Effector memory CD8-positive, alpha-beta T cell (primary cell): ENCODE measurements at places on chromosomes 16 and 17.
A peak's percentile ranks its signal among the peaks of the same experiment; 100 is the strongest.

DNA sequence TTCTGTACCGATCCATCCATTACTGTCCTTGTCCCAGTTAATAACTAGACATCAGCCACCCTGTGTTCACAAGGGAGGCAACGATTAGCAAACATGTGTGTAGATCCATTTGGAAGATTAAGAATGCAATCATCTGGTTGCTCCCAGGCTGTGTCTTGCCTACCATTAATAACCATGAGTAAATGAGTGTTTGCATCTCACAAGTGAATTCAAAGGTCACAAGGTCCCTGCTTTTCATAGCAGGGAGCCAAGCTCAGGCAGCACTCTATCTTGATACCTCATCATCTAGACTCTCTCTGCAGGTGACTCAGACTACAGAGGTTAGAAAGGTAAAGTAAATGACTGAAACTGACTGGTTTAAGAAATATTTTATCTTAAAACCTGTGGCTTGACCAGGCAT lies 25.3 kb downstream of the VWA3A start:
- no peak for DNase-seq

DNA sequence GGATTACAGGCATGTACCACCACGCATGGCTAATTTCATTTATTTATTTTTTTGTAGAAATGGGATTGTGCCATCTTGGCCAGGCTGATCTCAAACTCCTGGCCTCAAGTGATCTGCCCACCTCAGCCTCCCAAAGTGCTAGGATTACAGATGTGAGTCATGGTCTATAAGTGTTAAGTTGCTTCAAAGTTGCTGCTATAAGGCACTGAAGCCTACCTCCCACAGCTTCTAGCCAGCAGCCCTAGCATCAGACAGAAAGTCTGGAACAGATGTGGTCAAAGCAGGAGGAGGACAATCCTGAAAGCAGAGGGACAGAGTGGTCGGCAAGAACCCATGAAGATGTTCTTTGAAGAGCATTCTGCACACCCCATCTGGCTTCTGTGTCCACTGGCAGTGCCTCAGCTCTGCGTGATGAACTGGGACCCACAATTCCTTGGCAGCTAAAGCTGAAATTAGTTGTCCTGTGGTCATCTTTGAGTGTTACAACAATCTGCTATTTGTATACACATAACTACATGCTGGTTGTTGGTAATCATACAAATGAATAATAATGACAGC lies 11.2 kb downstream of the MAP3K14 start:
- no peak for DNase-seq

DNA sequence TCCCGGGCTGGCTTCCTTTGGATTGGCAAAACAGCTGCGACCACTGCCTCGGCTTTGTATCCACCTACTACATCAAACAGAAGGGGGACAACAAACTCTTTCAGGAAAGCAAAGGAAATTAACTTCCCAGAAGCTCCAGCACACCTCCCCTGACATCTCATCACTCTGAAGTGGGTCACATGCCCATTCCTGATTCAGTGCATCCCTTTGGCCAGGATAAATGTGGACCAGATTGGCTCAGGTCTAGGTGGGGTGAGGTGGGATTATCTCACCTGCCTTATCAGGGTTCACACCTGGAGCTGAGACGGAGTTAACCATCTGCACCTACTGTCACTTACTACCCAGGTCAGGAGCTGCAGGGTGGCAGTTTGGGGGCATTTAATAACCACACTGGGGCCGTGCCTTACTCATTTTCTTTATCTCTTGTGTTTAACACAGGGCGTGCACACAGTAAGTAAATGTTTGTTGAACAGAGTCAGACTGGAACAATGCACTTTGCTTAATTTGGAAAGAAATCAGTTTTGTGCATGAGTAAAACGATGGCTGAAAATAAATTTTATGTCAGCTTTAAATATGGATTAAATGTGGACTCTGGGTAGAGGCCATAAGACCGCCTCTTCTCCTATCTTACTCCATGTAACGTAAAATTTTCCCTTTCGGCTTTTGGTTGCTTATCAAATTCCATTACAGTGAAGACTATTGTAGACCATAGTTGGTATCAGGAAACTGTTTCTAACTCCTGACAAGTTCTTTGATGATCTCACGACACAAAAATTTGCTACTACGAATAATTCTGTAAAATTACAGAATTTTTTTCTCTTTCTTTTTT lies 36.0 kb downstream of the IQCK start:
- DNase-seq: no peak

DNA sequence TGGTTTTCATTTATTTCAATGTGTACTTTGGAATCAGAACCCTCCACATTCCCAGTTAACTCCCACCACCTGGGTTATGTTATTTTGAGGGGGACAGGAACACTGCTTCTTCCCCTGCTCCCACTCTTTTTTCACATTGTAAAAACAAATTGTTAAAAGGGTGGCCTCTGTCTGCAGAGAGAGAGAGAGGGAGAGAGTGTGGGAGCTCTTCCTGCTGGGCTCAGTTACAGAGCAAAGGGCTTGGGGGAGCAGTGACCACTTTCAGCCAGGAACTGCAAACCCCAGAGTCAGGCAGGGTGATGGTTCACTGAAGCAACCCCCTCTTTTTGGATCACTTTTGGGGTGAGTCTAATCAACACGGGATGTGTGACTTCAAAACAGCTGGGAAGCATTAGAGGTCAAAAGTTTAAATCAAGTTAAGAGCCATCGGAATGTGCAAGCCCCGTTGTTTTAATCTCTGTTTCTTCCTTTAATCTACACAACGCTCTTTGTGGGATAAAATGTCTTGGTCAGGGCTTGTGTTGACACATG lies 577.0 kb upstream of the CDH11 start:
- no peak for DNase-seq

DNA sequence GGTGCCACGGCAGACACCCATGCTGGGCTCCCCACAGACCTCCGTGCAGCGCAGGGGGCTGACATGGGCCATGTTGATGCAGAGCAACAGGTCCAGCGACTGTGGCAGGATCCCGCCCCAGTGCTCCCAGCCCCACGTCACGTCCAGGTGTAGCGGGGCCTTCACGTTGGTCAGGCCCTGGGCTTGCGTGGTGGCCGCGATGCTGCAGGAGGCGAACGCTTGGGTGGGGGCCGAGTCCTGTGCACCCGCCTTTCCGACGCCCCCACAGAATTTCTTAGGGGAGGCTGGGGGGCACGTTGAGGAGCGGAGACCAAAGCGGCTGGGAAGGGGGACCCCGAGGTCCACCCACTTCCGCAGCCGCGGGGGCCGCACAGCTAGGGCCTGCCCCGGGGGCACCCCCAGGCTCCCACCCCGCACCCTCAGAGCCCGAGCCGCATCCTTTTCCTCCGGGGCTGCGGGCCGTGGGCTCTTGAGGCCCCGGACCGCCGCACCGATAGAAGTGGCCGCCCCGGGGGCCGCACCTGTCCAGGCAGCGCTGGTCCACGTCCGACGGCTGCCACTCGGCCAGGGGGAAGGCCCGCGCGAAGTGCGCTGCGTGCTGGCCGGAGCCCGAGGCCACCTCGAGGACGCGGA lies 416 bp downstream of the METTL26 start:
- no peak for DNase-seq

- DNase-seq: no peak
Observed at GRCh38 chr16:84327926-84328505, 33.3 kb downstream of the WFDC1 start.

DNA sequence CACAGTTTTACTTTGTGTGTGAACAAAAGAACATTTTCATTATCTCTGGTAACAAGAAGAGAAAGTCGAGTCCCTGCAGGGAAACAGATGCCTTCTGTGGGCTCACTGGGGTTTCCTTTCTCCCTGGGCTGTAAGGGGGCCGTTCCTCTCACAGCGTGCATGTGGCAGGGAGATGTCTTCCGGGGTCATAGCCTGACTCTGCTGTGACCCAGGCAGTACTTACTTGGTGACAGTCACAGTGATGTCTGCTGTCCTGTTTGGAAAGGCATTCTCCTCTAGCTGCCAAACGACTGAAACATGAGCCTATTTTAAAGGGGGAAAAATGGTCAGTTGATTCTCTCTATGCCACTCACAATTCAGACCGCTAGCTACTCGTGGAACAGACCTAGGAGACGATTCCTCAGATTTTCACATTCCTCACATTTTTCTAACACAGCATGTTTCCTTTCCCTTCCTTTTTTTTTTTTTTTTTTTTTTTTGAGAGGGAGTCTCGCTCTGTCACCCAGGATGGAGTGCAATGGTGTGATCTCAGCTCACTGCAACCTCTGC lies 7.3 kb downstream of the HASPIN start:
- no peak for DNase-seq

- no peak for DNase-seq
Observed at GRCh38 chr16:31472709-31473203, 804 bp downstream of the TGFB1I1 start.

GRCh38 chr16:62876133-62876532 lies 839.9 kb upstream of the CDH8 start:
- DNase-seq: no peak

DNA sequence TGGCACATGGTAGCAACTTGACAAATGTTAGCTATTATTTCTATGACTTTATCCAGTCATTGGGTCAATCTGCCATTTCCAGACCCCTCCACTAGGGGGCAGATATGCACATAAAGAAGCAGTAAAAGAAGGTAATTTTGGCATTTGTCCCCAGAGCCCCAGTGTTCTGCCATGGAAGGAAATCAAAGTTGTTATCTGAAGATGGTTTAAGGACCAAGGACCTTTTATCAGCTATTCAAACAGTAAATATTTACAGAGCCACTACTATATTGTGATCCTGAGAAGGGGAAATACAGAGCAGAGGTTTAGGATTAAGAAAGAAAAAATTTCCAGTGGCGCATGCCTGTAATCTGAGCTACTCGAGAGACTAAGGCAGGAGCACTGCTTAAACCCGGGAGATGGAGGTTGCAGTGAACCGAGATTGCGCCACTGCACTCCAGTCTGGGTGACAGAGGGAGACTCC lies 20.0 kb downstream of the TRAF4 start:
- peak; percentile 76 for DNase-seq

GRCh38 chr16:52581530-52581929 lies 34.6 kb upstream of the TOX3 start:
- DNase-seq: no peak

DNA sequence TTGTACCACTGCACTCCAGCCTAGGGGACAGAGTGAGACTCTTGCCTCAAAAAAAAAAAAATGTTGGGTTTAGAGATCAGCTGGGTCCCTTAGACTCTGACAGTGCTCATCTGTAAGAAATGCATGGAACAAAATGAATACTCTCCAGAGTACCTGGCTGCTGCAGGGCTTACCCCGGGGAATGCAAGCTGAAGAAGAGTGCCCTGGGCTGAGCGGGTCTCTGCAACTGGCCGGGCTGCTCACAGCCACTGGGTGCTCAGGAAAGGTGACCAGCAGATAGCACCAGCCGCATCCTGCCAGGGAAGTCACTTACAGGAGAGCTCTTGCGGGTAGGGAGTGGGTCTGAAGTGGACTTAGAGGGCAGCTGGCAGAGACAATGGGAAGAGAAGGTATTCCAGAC lies 82.1 kb downstream of the GAS7 start:
- DNase-seq: no peak

- no peak for DNase-seq
Observed at GRCh38 chr17:75075597-75076336, 12.0 kb upstream of the SLC16A5 start.

GRCh38 chr16:66175058-66175457 lies 191.4 kb upstream of the CDH5 start:
- no peak for DNase-seq

GRCh38 chr16:65305266-65305959 lies 183.6 kb upstream of the CDH11 start:
- DNase-seq: no peak

- no peak for DNase-seq
Observed at GRCh38 chr17:36934144-36934691, 3.1 kb upstream of the LHX1 start.

DNA sequence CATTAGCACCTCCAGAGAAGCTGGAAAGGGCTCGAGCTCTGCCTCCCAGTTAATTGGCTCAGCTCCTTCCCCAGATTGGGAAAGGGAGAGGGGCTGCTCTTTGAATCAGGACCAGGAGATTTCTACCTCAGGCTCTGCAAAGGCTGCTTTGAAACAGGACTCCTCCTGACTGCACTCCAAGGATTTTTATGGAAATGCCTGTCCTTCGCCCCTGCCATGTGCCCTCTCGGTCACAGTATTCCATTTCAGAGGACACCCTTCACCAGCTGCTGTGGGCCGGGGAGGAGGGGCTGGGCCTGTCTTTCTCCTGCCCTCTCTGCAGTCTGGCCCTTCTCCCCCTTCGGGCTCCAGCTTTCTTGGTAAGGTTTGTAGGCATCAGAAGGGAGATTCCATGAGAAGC lies 13.6 kb downstream of the MRM1 start:
- no peak for DNase-seq

DNA sequence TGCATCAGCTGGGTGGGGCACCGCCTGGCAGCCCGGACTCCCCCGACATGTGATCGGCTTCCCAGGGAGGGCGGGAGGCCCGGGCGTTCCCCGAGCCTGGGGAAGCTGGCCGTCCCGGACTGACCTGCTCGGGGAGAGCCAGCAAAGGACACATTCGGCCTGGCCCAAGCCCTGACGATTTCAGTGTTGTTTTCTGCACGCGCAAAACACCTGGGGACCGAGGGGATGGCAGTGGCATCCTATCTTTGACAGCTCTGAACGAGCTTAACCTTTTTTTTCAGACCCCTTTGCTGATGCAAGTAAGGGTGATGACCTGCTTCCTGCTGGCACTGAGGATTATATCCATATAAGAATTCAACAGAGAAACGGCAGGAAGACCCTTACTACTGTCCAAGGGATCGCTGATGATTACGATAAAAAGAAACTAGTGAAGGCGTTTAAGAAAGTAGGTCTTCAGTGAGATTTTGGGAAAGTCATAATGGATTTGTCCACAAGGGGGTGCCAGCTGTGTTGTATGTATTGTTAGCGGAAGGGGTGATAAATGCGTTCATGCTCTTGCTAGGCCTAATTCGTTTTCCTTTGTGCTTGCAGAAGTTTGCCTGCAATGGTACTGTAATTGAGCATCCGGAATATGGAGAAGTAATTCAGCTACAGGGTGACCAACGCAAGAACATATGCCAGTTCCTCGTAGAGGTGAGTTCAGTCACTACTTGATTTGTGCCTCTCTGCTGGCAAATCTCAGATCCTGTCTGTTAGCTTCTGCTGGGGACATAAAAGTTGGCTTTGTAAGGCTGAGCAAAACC lies 1.0 kb downstream of the EIF1 start:
- DNase-seq: peak; percentile 66

- DNase-seq: no peak
Observed at GRCh38 chr17:59764292-59764741, 56.9 kb downstream of the VMP1 start.

- DNase-seq: no peak
Observed at GRCh38 chr16:78274771-78275170, 175.3 kb downstream of the WWOX start.

DNA sequence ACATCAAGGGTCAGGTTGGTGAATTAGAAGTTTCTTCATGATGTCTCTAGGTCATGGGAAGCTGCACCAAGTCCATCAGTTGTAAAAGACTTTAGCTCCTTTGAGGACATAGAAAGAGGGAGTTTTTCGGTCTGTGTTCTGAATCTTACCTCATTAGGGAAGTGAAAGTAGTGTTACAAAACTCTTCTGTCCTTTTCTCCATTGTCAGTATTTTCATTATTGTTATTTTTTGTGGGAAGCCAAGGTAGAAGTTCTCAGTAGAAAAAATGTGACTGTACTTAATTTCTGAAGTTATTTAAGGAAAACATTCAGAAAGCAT lies 24.2 kb downstream of the MAP3K3 start:
- no peak for DNase-seq

- DNase-seq: no peak
Observed at GRCh38 chr17:964876-965275, 14.7 kb downstream of the NXN start.
